ENCODE measurements at places on chromosomes 7 and 10.
A peak's percentile ranks its signal among the peaks of the same experiment; 100 is the strongest.

DNA sequence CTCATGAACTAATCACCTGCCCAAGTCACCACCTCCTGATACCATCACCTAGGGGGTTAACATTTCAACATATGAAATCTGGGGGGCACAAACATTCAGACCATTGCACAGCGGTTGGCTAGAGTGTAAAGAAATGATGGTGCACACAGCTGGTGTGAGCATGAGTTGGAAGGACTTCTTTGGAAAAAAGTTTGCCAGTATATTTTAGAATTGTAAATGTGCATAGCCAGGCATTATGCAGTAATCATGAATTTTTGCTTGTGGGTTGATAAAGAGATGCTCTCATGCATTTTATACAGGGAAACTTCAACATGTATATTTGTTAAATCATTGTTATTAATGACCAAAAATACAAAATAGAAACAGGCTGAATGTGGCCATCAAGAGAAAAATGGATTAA is 100.0 kb downstream of the VWC2 start:
- no peak for DNase-seq

- no peak for DNase-seq
Observed at GRCh38 chr7:101862280-101863220, 45.1 kb downstream of the CUX1 start.

DNA sequence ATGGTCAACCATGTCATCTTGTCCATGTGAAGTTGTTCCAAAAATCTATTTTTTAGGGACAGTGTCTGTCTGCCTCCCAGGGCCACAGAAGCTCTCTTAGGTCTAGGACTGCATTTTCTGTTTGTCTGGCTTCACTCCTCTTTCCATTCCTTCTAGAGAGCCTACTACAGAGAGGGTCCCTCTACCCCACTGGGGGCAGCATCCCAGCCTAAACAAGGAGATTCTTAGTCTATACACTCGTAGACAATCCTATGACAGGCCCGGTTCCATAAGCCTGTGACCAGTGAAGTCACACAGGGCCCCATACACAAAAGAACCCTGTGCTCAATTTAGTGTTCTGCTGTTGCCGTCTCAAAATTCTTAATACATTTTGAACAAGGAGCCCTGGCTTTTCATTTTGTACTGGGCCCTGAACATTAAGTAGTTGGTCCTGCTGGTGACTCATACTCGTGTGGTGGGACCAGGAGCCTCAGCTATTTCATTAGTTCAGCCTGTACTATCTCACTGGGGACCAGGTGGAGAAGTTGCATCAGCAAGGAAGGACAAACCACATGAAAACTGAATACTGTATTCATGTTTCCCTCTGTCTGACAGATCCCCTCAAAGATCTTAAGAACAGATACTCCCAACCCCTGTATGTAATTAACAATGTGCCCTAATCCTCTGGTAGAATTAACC is 23.5 kb upstream of the FAM180A start:
- DNase-seq: no peak

DNA sequence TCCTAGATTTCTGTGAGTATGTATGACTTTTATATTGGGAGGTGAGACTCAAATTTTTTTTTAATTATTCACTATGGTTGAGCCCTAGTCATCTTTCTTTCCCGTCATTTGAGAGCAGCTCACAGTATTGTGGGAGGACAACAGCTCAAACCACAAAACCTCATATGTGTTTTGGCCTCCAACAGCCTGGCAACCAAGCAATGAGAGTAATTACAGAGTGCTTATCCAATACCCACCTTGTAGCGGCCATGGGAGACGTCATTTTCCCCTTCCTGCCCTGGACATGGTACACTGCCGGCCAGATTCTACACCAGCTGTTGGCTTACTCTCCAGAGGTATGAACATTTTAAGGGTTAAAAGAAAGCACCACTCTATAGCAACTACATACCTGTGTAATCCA is 49.1 kb downstream of the DOCK4 start:
- DNase-seq: no peak

DNA sequence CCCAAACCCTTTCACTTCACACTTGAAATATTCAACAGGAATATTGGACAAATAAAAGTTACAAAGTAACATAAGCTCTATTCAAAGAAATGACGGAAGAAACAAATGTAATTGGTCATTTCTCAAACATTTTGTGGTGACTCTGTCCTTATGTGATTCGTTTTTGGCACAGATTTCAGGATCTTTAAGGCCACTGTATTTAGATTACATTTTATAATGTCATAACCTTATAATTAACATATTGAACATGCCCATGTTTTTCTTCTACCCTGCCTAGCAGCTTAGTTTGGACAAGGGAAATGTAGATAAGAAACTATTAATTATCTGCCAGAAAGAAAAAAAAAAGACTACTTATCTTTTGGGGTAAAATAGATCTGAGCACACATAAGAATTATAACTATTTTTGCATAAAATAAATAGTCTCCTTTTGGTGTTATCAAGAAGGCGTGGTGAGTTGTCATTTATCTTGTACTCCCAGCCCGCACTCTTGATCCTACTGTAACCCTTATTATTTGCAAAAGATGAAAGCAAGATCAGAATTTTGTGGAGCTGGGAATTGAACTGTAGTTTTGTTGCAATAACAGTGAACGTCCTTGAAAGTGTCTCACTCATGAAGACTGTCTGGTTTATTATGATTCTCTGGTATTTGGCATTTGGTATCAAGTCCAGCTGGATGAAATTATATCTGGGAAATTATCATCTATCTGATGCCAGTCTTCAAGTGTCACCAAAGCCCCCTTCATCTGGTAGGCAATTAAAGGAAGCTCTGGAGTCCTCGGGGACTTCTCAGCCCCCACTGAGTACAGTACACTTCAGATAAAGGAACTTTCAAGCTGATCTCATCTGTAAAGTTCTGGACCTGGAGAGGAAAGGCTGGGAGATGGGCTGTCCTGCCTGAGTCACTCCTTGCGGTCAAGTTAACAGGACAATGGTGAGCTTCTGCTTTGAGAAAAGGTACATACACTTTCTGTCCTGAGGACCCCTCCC is 175.7 kb upstream of the INHBA start:
- no peak for DNase-seq

DNA sequence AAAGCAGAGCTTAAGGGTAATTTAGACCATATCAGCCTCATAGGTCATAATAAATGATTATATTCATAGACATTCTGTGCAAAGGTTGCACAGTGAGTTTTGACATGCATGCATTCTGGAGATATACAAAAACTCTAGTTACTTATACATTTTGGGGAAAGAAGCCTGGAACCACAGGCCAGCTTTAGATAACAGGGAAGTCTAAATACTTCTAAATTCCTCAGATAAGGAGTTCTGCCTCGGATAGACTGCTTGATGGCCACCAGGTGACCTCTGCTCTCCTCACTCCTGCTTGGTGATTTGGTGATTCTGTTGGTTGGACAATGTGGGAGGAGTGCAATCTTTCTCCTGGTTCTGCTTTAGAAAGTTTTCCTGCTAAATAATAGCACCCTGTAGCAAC is 77.9 kb downstream of the SGMS1 start:
- DNase-seq: no peak

GRCh38 chr7:128737441-128737840 is 1.7 kb upstream of the CALU start:
- no peak for DNase-seq

GRCh38 chr10:63591600-63592379 is 70.6 kb downstream of the REEP3 start:
- DNase-seq: no peak

DNA sequence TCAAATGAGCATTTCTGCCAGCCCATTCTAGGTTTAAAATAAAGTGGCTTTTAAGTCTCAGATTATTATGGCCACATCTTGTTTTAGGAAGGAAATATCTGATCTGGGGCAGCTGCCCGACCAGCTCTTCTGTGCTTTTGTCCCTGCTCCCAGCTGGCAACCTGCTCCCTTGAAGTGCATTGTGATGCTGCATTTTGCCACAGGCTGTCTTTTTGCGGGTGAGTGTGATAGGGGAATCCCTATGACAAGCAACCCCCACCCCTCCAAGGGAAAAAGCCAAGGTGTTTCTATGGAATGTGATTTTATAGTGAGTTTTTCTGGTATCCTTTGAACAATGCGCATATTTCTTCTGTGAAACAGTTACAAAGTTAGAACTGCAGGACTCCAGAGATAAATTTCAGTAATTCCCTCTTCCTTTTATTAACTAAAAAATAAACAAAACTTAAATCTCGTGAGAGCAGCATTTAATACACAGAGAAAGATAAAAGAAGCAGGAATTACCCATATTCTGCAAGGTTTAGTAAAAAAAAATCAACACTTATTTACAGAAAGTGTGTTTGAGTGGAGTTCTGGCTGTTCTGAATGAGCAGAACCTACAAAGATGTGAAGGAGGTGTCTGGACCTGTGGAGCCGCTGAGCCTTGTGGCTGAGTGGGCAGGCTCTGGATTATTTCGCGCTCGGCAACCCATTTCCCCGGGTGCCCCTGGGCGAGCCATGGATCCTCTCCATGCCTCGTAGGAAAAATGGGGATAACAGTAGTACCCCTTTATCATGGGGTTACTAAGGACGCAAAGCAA is 10.1 kb upstream of the HPS1 start:
- no peak for DNase-seq

GRCh38 chr10:77261146-77261545 is 376.5 kb downstream of the KCNMA1 start:
- DNase-seq: no peak

- DNase-seq: peak; percentile 82
Observed at GRCh38 chr7:44797329-44798258, 1.1 kb downstream of the PPIA start.

GRCh38 chr7:14773729-14774271 is 128.8 kb downstream of the DGKB start:
- DNase-seq: no peak

DNA sequence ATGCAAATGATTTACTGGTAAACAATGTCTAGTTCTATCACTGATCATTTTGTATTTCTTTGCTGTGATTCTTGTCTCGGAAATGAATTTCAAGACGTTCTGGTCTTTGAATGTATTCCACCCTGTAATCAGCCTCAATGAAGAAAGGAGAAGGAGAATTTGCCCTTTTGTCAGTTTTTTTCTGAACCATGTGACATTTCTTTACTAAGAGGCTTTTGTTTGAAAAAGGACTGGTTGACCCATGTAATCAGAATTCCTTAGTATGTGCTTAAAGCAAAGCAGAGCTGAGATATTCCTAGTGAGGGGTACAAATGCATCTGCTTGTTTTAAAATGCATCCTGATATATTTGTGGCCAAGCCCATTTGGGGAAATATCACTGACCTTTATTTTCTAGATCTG is 581.6 kb downstream of the ETV1 start:
- no peak for DNase-seq

DNA sequence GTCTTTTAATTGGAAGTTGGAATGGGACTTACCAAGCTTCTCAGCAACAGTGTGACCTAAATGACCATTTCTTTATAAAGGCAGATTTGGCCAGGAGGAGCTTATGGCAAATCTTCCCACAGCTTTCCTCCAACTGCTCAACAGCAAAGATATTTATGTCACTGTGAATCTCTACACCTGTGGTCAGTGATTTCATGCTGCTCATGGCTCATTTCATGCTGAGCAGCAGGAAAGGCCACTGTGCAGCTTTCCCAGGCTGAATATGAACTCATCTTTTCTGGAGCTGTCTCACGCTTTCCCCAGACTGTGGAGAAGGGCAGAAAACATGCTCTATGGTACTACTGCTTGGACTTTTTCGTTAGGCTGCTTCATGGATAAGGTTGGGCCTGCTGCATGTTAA is 29.8 kb downstream of the CALCR start:
- no peak for DNase-seq

DNA sequence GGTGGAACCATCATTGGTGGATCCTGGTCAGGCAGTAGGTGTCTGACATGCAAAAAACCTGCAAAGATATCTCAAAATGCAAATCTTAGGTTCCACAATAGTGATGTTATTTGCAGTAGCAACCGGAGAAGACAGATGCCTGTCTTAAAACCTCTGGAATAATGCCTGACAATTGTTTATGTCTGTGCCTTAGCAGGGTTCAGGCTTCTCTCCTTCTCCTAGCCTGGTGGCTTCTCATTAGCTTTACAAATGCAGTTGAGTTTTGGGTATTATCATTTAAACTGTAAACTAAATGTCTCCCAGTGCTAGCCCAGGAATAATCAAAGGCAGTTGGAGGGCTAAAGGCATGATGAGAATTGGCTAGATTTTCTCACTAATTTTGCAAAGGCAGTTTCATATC is 146.3 kb upstream of the NRG3 start:
- DNase-seq: no peak

DNA sequence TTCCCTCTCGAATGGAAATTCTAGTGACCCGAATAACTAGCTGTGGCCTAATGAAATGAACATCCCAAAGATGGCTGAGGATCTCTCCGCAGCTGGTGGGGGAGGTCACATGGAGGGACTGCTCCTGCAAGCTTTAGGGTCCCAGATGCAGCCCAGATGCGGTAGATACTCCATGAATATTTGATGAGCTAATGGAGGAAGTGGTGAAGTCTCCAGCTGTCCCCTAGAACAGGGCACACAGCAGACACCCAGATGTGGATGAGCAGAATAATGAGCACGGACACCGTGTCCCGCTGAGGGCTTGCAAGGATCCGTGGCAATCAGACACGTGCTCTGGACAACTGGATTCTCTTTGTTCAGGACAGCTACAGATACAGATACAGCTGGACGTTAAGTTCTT is 59.2 kb downstream of the DENND2A start:
- no peak for DNase-seq

GRCh38 chr10:22724773-22725172 is 10.4 kb upstream of the PIP4K2A start:
- no peak for DNase-seq

GRCh38 chr7:31107106-31108090 is 55.3 kb downstream of the ADCYAP1R1 start:
- DNase-seq: no peak
